GM23248 (cell line): ENCODE measurements at places on chromosomes 4 and X. TPM values are rescaled to one million over a fixed set of nuclear protein-coding genes. Genes with fewer than 3 reads are reported as not detected.

GRCh38 chr4:124740501-124740900 is 28.0 kb upstream of the ANKRD50 start:
- DNase-seq = no peak

DNA sequence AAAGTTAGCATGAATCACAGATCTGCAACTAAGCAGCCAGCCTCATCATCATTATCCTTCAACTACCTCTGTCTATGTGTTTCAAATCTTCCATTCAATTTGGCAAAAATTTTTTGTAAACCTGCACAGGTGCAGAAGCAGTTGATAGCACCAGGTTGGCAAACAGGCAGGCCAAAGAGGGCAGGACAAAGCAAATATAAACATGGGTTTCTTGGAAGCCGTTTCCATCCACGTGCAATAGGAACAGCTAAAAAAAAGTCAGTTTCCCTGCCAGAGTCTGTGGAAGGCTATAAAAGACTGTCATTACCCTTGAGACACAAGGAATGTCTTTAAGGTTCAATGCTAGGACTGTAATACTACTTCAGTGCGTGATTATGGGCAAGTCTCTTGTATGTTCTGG is 253.2 kb downstream of the PDHA2 start:
- DNase-seq = no peak

Gene S100P
- 0.38 TPM in 1 of 2 replicates, not detected in the other for total RNA-seq

- no peak for DNase-seq
Measured at GRCh38 chr4:158397781-158398180, 123.9 kb upstream of the RXFP1 start.

Gene TCEAL5
- not detected in 2 replicates for total RNA-seq
